Activated CD4-positive, CD25-positive, alpha-beta regulatory T cell treated with anti-CD3 and anti-CD28 coated beads, Interleukin-2, amount 50 U/mL, for 72 hours (primary cell): ENCODE measurements at places on chromosomes 7 and 10.

DNA sequence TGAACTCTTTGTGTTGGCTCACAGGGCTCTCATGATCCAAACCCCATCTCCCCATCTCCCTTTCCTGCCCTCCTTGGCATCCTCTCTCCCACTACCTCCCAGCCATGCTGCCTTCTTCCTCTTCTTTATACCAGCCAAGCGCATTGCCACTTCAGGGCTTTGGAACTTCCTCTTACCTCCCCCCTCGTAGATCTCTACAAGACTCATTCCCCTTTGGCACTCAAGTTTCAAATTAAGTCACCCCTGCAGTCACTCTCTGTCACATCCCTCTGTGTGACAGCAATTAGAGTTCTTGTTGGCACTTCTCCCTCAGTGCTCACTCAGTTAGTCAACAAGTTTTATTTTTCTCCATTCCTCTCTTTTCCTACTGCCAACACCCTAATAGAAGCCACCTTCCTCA lies 20.8 kb upstream of the NRP1 start:
- no peak for DNase-seq

DNA sequence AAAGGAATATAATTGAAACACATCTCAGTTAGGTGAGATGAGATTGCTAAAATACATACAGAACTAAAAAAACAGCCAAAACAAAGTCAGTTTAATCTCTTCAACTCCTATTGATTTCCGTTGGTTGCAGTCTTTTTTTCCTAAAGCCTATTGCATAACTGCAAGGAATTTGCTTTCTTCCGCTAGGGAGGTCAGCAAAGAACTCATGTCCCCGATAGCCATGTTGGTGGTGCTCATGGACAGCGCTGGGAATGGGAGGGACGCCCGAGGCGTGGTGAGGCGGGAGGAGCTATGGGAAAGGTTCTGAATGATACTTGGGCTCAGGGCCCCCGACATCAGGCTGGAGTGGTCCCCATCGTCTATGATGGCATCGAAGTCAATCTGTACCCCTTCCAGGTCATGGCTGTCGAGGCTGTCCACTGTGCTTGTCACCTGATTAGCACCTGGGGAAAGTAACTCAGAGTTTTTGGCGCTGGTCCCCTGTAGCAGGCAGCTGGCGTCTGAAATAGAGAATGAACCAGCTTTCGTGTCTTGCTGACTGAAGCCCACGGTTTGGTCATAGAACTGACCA lies 261.4 kb upstream of the INHBA start:
- no peak for DNase-seq

DNA sequence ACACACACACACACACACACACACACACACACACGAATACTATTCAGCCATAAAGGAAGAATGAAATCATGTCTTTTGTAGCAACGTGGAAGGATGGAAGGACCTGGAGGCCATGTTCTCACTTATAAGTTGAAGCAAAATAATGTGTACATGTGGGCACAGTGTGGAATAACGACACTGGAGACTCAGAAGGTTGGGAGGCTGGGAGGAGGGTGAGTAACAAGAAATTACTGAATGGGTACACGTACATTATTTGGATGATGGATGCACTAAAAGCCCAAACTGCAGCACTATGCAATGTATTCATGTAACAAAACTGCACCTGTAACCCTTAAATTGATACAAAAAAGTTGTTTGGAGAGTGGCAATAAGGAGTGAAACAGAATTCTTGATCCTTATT lies 32.1 kb downstream of the KMT2C start:
- no peak for DNase-seq

DNA sequence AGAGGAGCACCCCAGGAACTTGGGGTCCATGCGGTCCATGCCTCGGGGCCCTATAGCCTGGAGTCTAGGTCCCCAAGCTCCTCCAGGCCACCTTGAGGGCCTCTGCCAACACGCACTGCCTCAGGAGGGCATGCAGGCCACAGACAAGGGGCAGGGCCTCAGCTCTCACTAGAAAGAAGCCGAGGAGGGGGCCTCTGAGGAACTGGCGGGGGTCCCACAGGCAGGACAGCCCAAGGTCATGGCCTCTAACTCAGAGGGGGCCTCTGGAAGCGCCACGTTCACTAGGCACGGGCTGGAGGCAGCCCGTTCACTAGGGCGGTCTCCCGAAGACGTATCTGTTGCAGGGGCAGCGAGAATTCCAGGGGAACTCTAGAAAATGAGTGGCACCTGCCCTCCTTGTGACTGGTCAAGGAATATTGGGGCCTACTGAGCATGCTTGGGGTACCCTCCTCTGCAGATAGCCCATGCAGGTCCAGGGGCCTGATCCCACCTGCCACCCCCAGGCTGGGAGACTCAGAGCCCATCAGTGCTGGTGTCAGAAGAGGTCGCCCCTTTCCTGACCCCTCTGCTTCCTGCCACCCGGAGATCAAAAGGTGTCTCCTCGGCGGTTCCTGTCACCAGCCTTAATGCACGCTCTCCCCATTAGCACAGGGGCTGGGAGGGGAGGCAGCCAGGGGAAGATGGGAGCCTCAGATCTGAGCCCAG lies 86.7 kb upstream of the RET start:
- no peak for DNase-seq

GRCh38 chr7:106616708-106617051 lies 44.3 kb downstream of the CCDC71L start:
- no peak for DNase-seq

GRCh38 chr10:63527401-63527800 lies 6.2 kb downstream of the REEP3 start:
- DNase-seq, result no peak

- DNase-seq, result no peak
Observed at GRCh38 chr10:68796605-68797004, 30.7 kb upstream of the STOX1 start.

GRCh38 chr10:62815381-62816075 lies 638 bp downstream of the EGR2 start:
- DNase-seq, result peak; percentile 50

GRCh38 chr10:70930263-70931000 lies 42.1 kb upstream of the PCBD1 start:
- no peak for DNase-seq

DNA sequence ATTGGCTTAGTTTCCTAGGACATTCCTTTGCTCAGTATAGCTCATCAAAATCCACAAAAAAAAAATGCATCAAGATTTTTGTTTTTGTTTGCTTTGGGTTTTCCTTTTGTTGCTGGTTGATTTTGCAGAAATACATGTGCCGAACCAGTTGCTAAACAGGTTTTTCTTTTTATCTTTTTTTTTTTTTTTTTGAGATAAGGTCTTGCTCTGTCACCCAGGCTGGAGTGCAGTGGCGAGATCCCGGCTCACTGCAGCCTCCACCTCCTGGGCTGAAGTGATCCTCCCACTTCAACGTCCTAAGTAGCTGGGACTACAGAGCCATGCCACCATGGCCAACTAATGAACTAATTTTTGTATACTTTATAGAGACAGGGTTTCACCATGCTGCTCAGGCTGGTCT lies 8.3 kb downstream of the CSTF2T start:
- no peak for DNase-seq

DNA sequence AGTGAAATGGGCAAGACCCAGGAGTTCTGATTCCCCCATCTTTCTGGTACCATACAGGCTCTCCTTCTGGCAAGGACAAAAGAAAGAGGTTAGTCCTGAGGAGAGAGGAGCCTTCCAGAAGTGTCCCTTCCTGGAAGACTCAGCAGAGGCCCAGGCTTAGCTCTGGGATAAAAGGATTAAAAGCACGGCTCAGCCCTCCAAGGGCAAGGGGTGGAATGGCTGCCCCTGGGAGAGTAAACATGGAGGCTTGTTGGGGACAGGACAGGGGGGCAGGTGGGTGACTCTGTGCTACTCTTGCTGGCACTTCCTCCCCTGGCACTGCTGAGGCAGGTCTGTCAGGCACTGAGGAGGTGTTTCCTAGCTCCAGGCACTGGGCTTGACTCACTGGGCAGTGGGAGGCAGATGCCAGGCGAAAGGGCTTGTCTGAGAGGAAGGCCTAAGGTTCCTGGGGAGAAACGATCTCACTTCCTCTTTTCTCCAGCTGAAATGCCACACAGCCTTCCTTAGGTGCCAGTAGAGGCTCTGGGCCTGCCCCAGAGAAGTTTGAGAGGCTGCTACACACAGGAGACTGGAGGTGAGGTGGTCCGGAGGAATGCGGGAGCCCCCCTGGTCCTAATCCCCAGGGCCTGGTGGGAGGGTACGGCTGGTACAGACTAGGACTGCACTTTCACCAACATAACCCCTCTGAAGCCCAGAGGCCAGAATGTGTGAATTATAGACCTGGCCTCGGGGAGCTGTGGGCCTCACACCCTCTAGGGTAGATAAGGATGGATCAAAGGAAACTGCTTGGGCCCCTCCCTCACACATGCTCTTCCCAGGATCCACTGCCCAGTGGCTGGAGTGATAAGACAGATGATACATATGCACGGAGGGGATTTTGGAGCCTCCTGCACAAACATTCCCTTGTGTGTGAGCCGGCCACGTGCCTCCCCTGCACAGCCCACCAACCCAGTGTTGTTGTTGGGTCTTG lies 63.2 kb upstream of the PODXL start:
- no peak for DNase-seq

GRCh38 chr10:88473989-88474883 lies 108.9 kb downstream of the RNLS start:
- no peak for DNase-seq

DNA sequence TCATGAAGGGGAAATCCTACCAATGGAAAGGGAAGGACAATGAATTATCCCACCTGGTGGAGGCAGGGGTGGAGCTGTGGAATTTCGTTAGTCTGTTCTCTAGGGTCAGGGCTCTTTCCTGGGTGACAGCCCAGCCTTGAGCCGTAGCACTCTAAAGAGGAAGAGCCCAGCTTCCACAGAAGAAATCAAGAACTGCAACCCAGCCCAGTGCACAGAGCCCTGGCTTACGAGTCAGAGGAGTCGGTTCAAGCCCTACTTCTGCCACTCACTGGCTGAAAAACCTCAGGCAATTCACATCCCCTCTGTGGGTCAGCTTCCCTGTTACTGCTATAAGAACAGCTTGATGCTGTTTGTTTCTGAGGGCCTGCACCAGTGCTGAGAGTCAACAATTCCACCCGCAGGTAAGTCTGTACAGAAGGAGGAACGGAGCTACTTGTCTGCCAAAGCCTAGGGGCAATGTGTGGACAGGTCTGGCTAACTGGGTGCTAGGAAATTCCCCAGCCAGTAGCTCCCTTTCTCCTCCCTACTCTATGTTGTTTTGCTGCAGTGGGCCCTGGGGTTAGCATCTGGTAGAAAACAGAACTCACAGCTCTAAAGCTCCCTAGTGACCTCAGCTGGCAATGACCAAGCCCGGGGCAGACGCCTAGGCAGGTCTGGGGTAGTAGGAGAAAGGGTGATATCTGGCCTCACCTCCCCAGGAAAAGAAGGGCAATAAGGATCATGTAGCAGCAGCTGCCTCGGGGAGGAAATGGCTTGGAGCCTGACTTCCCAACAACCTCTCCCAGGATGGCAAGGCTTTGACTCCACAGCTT lies 3.3 kb downstream of the AVPI1 start:
- DNase-seq, result no peak

- DNase-seq, result no peak
Observed at GRCh38 chr7:22582863-22583622, 83.1 kb upstream of the STEAP1B start.

GRCh38 chr7:17010637-17011300 lies 129.0 kb upstream of the AGR3 start:
- DNase-seq, result no peak

GRCh38 chr7:70630818-70631457 lies 501.0 kb upstream of the GALNT17 start:
- no peak for DNase-seq

DNA sequence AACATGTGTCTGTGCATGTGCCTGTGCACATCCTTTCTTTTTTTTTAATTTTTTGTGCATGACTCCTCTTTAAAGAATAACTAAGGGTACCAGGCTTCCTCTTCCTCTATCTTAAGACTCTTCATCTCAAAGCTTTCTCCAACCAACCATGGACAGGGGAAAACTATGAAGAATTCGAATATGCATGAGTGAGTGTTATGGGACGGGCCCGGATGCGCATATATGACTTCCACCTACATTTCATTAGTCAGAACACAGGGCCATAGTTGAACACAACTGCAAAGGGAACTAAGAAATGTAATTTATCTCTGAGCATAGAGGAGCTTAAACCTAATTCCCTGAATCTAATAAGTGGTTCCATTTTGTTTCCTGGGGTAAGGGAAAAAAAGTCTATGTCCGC lies 270.3 kb upstream of the SORCS1 start:
- no peak for DNase-seq

GRCh38 chr10:87837445-87837844 lies 19.4 kb upstream of the ATAD1 start:
- no peak for DNase-seq

DNA sequence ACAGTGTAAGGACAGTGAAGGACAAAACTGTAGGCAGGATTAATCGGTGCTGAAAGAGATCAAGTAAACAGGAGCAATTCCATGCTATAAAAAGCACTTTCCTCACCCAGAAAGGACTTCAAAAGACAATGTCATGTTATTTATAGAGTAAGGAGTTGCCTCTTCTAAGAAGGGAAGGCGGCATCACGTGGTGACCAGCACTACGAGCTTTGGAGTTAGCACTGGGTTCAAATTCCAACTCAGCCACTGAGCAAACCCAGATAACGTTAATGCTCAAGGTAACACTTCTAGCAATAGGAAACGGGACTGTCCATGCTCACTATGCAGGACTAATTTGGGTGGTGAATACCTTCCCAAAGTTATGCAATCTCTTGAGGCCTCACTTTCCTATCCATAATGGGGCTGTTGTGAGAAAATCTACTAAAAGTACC lies 715 bp upstream of the PANK1 start:
- no peak for DNase-seq

DNA sequence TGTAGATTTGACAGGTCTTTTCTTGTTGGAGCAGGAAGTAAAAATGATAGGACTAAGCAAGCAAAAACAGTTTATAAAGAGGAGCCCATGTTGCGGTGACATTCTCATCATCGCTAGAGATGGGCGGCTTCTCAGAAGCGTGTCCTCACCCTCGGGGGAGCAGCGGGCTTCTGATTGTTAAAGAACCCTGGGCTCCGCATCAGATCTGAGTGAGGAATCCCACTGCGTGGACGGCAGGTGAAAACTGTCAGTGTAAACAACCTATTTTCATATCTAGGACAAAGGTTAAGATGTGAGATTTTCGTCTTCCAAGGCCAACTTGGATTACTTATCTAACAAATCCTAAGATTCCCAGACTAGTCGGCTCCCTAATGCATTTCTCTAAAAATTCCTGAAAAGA lies 177.6 kb downstream of the ADARB2 start:
- no peak for DNase-seq

DNA sequence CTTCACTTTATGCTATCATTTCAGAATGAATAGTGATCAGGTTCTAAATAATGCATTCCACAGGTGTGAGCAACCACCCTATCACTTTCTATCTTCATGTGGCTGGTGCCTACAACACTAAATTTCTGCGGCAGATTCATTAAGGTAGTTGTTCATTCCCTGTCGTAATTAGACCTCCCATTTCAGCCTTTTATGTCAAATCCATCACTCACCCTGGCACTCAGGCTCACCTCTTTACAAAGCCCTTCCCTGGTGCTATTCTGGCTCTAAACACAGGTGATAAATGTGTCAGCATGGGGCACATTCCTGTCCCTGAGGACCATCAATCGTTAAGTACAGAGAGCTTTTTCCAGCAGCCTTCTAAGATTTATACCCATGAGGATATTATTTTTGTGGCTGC lies 300.0 kb upstream of the C7orf33 start:
- no peak for DNase-seq
